Fibroblast of skin of left biceps (primary cell): ENCODE measurements at places on chromosomes 5 and 9.

DNA sequence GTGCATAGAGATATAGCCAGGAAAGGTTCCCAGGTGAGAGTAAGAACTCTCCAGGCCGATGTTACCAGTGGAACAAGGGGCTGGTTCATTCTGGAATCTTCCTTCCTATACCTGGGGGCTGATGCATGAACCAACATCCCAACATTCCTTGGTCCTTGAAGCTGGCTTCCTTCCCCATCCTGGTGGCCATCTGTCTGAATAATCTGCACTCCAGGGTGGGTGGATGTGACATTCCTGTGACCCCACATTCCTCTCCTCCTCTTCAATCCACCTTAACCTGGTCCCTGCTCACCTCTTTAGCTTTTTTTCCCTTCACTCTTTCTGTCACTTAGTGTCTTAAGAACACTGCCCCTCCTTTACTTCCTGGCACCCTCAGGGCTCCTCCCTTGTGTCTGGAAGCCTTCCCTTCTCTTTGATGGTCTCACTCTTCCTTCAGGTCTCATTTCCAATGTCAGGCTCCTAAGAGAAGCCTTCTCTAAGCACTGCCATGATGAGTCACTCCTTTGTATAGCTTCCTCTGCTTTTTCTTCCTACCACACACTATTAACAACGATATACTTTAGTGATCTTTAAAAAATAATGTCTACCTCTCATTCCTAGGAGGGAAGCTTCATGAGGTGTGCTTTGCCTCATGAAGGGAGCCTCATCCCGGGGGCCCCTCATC lies 80.3 kb downstream of the BOD1 start:
- DNase-seq, result no peak

GRCh38 chr5:2131826-2132496 lies 249.2 kb upstream of the IRX4 start:
- DNase-seq, result no peak

- DNase-seq, result no peak
Observed at GRCh38 chr5:33170411-33170810, 270.4 kb upstream of the TARS1 start.

- DNase-seq, result no peak
Observed at GRCh38 chr9:35813434-35814105, 1.3 kb downstream of the HINT2 start.

DNA sequence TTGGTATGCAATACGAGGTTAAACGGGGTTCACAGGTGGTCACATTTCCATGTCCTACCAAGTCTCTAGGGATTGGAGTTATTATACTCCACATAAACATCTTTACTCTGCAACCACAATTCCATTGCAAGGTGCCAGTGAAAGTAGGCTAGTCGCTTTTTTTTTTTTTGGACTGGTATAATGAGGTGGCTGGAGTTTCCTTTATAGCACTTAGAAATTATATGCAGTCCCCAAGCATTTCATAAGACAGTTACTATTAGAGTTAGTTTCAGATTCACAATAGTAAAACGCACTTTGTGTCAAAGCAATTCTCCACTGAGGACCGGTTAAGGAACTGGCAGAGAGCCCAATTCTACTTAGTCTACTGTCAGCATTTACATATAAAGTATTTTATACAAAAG lies 1.4 kb downstream of the MEF2C start:
- no peak for DNase-seq

DNA sequence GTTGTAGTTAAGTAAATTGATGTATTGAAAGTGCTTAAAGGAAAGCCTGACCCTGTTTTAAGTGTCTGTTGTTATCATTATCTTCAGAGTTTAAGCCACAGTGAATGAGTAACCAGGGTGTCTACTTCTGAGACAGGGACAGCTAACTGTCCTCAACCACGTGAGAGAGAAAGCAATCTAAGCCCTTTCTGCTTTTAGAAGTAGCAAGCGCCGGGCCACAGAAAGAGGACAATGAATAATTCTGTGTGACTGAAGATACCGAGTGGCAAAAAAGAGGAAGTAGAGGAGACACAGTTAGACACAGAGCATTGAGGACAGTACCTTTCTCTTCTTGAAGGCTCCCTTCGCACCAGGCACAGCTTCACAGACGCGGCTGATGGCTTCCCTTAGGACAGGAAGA lies 86.3 kb downstream of the S1PR3 start:
- DNase-seq, result no peak

- no peak for DNase-seq
Observed at GRCh38 chr5:151063142-151063989, 17.5 kb downstream of the TNIP1 start.

DNA sequence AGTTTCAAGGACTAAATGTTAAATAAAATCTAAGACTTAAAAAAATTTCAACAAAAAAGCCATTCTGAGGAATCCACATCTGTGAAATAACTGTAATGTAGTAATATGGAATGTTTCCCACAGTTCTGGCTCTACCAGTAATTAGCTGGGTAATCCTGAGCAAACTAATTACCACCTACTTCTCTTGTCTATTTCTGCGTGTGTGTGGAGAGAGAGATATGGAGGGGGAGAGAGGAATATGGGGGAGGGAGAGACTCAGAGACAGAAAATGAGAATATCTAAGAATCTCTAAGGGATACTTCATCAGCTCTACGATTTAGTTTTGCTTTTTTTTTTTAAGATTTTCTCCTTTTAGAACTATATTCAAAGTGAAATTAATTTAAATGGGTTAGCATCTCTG lies 28.0 kb downstream of the TBCA start:
- no peak for DNase-seq

- no peak for DNase-seq
Observed at GRCh38 chr5:173391031-173391430, 62.8 kb upstream of the STC2 start.

DNA sequence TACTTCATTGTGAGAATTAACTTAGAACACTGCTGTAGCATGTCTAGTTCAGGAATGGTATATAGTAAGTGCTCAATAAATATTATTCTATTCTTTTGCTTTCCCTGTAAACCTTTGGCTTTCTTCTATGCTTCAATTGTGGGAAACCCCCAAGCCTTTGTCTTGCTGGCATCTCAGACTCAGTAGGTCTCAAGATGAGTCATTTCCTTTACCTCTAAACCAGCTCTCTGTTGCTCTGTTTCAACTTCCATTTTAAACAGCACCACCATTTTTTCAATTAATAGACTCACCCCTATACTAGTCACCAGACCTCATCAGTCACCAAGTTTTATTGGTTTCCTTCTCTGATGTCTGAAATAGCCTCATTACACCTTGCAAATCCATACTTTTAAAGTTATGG lies 43.5 kb downstream of the DMAC1 start:
- no peak for DNase-seq

GRCh38 chr5:53856506-53856905 lies 296.1 kb downstream of the NDUFS4 start:
- DNase-seq, result no peak

GRCh38 chr9:91040371-91041215 lies 239.0 kb downstream of the SYK start:
- no peak for DNase-seq

GRCh38 chr5:59893429-59894227 lies at the start of gene PDE4D:
PDE4D (minus strand) TSS chr5:59893726.
- DNase-seq, result peak; percentile 10

DNA sequence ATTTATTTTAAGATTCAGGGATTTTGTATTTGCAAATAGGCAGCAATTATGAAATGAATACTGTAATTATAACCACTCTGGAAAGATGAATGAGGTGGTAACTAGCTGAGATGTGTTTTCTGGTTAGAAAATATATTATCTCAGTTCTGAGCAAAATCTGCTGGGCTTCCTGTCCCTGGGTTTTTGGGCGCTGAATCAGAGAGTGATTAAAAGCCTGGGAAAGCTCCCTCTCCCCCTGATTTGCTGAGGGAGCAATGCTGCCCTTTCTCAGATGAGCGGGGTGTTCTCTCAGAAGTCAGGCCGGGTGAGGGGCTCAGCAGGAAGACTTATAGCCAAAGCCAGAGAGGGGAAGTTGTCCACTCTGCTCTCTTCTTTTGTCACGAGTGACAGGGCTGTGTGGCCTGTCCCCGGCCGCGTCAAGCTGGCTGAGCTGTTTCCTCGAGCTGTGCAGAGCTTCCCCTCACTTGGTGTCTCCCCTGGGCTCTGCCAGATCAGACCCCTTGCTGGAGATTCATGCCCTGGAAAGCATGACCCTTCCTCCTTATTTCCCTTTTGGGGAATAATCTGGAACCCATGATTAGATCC lies 39.8 kb upstream of the PITX1 start:
- DNase-seq, result no peak

- DNase-seq, result no peak
Observed at GRCh38 chr5:116788851-116789403, 214.3 kb upstream of the SEMA6A start.

DNA sequence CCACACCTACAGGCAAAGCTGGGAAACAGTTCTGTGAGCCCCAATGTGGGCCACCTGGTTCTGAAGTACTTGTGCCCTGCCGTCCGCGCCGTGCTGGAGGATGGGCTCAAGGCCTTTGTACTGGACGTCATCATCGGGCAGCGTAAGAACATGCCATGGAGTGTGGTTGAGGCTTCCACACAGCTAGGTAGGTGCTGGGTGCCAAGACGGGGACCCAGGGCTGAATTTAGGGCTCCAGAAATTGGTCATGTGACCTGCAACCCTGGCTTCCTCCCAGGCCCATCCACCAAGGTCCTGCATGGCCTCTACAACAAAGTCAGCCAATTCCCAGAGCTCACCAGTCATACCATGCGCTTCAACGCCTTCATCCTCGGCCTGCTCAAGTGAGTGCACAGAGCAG lies 46.9 kb upstream of the TESK1 start:
- no peak for DNase-seq

DNA sequence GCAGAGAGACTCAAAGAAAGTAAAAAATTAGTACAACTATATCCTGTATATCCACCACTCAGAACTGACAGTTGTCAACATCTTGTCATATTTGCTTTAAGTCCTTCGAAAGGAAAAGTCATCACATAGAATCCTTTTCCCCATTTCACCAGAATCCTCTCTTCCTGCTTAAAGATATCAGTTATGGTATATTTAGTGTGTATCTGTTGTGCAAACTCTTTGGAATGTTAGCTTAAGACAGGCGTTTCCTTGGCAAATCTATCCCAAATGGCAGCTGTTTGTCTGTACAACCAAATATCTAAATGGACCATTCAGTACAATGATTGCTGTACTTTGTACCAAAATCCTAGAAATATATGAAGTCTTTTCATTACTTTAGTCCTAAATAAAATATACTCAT lies 98.5 kb downstream of the ITGA1 start:
- no peak for DNase-seq

DNA sequence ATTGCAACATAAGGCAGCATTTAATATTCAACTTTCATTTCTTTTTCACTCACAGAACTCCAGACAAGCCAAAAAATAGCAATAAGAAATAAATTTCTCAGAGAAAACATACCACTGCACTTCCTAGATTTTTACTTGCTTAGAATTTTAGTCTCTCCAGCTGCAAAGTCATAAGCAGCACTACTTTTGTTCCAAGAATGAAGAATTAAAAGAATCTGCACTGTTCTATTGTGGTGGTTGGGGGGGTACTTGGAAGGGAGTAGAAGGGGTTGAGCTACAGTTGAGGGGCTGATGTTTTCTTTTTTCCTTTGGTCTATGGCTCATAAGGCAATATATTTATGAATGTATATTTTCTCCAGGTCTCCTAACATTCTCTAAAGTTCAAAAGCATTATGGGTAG lies 144.5 kb downstream of the KIAA0825 start:
- DNase-seq, result no peak

- DNase-seq, result peak; percentile 82
Observed at GRCh38 chr5:89878140-89879132, 531.1 kb downstream of the CETN3 start.

DNA sequence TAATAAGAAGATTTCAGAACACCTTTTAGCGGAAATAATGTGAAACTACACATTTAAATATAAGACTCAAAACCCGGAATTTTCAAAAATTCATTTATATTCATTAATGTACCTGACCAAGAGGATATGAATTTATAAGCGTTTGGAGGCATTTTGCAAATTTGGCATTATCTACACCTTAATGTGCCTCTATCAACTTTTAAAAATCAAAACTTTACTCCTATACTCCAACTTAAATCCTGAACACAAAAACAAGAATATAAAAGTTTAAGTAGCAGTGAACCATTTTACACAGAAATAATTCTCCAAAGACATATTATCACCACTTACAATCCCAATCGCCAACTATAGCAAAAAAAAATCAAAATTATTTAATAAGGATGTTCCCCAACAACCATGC lies 3.9 kb downstream of the ZNF608 start:
- DNase-seq, result no peak

GRCh38 chr9:19516348-19516747 lies 107.5 kb downstream of the ACER2 start:
- DNase-seq, result no peak

GRCh38 chr9:131918481-131918880 lies 161.2 kb downstream of the MED27 start:
- DNase-seq, result no peak
